ENCODE measurements at places on chromosomes 2 and 18. TPM values are rescaled to one million over a fixed set of nuclear protein-coding genes. Genes with fewer than 3 reads are reported as not detected.

GRCh38 chr2:138078153-138078552 lies 113.9 kb downstream of the HNMT start:
- DNase-seq = no peak

- DNase-seq = peak; percentile 54
Measured at GRCh38 chr2:12721566-12722446, 5.1 kb downstream of the TRIB2 start.

DNA sequence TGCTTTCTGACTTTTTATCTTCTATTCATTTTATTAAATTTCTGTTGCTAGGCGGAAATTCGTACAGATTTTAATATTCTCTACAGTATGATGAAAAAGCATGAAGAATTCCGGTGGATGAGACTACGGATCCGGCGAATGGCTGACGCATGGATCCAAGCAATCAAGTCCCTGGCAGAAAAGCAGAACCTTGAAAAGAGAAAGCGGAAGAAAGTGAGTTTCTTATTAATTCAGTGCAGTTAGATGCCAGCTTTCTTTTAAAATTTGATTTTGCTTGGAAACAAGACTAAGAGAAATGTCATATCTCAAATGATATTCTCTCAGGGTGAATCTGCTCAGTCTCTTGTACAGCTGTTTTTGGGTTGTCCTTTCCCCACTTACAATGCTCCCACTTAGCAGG lies 84.3 kb downstream of the MGAT5 start:
- no peak for DNase-seq

DNA sequence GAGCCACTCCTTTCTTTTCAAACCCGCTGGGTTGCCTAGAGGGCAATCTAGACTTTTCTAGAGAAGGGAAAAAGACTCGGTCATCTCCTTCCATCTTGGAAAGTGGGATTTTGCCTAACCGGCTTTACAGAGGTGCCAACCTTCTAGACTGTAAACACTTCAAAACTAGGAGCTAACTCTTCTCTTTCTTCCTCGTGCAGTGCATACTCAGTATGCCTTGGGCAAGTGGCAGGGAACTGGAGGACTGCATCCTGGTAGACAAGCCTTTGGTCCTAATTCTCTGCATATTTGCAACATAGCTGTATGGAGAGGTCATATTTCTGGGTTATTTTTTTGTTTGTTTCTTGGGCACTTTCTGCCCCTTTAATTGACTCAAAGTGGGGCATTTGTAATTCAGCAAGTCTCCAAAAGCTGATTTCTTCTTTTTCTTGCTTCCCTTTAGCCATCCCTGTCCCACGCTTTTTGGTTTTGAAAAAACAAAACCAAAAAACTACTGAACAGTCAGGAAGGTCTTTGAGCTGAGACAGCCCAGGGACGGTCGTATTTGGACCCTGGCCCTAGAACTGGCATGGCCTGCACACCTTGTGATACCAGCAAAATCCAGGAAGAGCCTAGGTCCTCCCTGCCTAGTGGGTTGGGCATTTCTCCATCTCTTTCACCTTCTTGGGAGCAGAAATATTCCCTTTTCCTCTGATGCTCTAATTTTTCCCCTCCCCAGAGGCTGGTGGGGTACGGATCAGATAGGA lies 5.8 kb upstream of the GATA6 start:
- no peak for DNase-seq

- DNase-seq = no peak
Measured at GRCh38 chr18:69686861-69687260, 260.8 kb downstream of the CD226 start.

DNA sequence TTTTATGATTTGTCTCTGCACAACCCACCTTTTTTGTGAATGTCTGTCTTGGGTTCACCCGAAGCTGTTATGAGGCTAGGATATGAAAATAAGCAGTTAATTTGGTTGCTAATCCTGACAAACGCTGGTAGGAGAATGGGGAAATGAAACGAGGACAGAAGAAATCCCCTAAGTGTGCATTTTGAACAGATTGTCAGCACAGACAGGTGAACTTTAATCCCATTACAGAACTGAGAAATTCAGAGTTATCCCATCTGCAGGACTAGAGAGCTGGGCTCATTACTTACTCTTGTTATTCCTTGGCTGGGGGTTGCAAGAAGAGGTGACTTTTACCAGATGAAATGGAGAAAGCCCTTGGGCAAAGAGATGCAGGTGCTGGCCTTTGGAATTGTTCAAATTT lies 123.3 kb upstream of the NYAP2 start:
- no peak for DNase-seq

GRCh38 chr2:177237932-177238331 lies 25.3 kb downstream of the HNRNPA3 start:
- DNase-seq = no peak

DNA sequence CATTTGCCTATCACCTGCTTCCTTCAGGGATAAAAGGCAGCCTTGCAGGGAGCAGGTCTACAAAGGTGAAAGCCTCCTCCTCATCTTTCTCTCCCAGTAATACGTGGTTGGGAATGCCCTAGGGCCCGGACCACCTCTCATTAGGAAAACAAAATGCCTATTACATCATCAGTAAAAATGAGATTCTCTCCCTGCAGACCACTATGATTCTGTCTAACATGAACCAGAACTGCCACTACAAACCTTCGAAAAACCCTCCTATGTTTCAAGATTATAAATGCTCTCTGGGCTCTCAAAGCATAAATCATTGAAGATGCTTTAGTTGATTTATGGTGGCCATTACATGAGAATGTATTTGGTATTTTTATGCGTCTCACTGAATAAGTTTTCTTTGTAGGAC lies 108.4 kb upstream of the ARL5A start:
- no peak for DNase-seq

- no peak for DNase-seq
Measured at GRCh38 chr18:59681521-59682004, 15.7 kb downstream of the CCBE1 start.

DNA sequence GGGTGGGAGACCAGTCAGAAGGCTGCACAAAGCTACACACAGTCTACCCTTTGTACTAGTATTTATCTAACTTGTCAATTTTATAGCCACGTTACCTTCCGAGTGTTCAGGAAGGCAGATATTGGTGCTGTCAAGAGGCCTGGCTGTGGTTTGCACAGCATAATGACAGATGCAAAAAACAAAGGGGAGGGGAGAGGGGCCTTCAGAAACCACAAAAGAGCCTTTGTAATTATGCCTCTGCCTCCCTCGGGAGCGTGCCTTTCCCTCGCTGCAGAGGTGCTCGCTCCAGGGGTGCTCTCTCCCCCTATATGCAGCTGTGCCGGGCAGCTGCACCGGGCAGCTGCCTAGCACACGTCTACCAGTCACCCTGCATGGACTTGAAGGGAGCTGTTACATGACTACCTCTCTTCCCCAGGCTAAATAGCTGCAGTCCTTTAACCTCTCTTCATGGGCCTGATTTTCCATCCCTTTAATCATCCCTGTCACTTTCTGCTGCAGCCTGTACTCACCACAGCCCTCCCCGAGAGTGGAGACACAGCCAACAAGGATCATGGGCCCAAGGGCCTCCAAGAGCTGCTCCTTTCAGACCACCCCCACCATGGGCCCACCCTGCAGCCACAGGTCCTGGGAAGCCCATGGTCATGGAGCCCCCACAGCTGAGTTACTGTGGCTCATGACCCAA lies 168.4 kb upstream of the PKDCC start:
- DNase-seq = no peak

DNA sequence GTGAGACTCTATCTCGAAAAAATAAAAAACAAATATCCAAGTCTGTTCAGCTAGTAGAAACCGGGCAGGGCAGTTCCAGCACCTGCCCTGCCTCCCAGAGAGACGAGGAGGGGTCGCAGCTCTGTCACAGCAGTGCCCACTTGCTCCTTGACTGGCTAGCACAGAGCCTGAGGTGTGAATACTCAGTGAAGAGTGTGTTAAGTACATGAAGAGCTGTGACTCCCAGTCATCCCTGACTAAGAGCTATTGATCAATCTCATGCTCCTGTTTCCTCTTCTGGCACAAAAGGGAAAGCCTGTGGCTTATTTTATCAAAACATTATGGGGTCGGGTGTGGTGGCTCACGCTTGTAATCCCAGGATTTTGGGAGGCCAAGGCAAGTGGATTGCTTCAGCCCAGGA lies 83.0 kb upstream of the FZD7 start:
- DNase-seq = no peak

DNA sequence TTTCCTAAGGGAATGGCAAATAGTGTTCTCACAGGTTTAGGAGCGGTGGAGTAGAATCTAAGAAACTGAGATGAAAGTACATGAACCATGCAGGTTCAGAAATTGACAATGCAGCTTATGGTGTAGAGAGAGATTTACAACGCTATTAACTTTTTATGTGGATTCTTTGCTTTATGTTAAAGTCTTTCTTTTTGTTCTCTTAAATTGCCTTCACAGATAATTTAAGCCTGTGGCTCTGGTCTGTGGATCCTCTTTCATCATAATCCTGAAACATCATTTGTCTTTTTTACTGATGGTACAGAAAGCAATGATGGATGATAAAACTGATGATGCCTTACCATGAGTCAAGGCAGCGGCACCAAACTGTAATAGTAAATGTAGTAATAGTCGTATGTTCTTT lies 30.3 kb downstream of the SOCS6 start:
- DNase-seq = no peak

GRCh38 chr2:79320871-79321270 lies 161.3 kb upstream of the REG3A start:
- no peak for DNase-seq

DNA sequence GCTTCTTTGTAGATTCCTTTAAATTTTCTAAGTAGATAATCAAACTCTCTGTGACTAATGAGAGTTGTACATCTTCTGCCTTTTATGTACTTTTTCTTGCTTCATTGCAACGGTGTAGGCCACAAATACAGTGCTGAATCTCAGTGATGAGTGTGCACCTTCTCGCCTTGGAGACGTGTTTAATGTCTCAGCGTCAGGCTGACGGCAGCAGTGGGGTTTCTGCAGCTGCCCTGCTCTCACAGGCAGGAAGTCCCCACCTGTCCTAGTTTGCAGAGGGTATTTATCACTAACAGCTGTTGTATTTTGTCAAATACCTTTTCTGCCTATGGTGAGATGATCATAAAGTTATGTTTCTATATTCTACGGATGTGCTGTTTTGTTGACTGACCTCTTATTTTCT lies 13.3 kb downstream of the AGXT start:
- DNase-seq = no peak

- no peak for DNase-seq
Measured at GRCh38 chr2:146385031-146385430, 1459.8 kb upstream of the ACVR2A start.

- peak; percentile 80 for DNase-seq
Measured at GRCh38 chr2:120546048-120546864, 189.4 kb upstream of the GLI2 start.

DNA sequence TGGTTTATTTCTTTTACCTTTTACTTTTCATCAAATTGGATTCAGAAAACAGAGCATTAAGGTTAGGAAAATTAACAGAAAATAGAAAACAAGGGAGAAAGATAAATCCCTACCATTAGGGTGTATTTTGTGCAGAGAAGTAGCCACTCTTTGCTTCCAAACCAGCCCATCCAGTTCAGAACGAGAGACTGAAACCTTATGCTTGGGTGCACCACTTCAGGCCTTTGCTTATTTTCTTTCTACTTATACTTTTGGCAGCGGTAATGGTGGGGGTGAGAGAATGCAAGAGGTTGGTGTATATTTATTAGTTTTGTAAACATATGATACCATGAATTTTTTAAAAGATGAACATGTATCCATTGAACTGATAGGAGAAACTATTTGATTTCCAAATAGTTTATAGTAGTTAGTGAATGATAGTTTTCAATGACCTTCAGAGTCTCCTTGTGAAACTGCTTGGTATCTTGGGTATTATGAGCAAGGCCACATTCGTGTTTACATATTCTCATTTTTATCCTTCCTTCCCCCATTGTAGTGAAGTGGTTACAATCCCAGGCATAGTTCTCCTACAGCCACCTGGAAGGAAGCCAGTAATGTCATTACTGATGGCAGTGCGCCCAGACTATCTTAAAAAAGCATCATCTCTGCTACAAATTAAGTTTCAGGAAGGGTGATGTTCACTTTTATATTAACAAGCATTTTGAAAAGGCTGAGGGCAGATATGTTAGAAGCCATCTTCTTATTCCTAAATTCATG lies 60.8 kb downstream of the MFSD6 start:
- peak; percentile 97 for DNase-seq

GRCh38 chr2:136874258-136874657 lies 108.9 kb downstream of the THSD7B start:
- DNase-seq = no peak

- no peak for DNase-seq
Measured at GRCh38 chr2:149679286-149679685, 91.7 kb upstream of the MMADHC start.

Gene SERPINB11
- total RNA-seq = not detected

Gene ELP2
- 158 TPM for total RNA-seq

Gene FEV
- total RNA-seq = not detected

Gene SERPINB4
- not detected for total RNA-seq

Gene ZSCAN30
- total RNA-seq = 6.9 TPM

Gene PPP1R1C
- not detected for total RNA-seq

Gene RNF125
- total RNA-seq = 2.8 TPM

Gene GPR45
- not detected for total RNA-seq

Gene REG1B
- total RNA-seq = not detected

Gene RTP5
- not detected for total RNA-seq

Gene STPG4
- total RNA-seq = not detected

Gene MFSD2B
- total RNA-seq = under 0.01 TPM

Gene AGAP1
- total RNA-seq = 1.5 TPM

Gene PROKR1
- total RNA-seq = not detected

Gene SLC16A14
- under 0.01 TPM for total RNA-seq

Gene FECH
- 36.3 TPM for total RNA-seq

Gene VAMP8
- total RNA-seq = 13.7 TPM

Gene LYPD6
- total RNA-seq = 7.5 TPM

Gene DNAJC5G
- 0.44 TPM for total RNA-seq

Gene VAMP5
- total RNA-seq = 85.9 TPM

Gene VWA3B
- not detected for total RNA-seq
